ENCODE measurements at places on chromosomes 6 and 20.

DNA sequence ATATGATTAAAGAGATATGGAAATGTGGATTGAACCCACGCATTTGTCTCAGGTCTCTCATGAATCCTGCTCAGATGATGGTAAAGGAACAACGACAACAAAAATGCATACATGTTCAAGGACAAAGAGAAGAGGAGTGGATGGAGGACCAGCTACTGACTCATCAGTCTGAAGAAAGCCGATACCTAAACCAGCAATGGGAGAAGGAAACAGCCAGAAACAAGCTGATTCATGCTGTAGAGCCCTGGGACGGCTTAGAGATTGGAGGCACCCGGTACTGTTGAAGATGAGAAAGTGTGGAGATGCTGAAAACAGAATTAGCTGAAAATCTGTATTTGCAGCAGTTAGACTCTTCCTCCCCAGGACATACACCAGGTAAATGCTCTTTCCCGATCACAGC is 14.4 kb upstream of the RIPPLY2 start:
- no peak for DNase-seq

- no peak for DNase-seq
Measured at GRCh38 chr6:110755411-110755834, 59.8 kb downstream of the CDK19 start.

DNA sequence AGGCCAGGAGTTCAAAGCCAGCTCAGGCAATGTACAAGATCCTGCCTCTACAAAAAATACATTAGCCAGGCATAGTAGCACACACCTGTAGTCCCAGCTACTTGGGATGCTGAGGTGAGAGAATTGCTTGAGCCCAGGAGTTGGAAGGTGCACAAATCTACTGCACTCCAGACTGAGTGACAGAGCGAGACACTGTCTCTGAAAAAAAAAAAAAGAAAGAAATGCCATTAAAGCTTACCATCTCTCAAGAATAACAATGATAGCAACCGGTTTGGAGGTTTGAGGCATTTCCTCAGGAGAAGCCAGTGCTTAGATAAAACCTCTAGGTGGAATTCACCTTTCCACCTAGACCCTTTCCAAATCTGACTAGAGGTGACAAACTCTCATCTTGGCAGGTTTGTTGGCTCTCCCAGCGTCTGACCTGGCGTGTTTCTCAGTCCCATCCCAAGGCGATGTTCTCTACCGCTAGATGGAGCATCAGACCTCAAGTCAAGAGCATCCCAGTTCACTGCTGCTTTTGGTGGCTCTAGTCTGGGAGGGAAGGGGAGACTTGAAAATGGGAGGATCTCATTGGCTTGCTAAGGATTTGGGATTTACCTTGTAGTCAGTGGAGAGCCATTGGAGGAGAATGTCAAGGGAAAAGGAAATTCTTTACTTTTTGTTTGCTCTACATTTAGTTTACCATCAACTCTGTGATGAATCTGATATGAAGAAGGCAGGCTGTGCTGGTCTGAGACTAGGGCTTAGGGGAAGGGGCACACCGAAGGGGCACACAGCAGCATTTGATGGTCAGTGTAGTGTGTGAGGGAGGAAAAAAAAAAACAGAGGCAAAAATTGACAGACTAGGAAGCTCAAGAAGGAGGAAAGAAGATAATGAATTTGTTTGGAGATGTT is 67.9 kb downstream of the NCOA7 start:
- peak; percentile 43 for DNase-seq

- no peak for DNase-seq
Measured at GRCh38 chr6:4740032-4740431, 36.2 kb upstream of the CDYL start.

GRCh38 chr6:124795643-124796463 is 166.4 kb upstream of the RNF217 start:
- DNase-seq, result no peak

GRCh38 chr20:38205001-38205400 is 39.9 kb upstream of the TGM2 start:
- no peak for DNase-seq

DNA sequence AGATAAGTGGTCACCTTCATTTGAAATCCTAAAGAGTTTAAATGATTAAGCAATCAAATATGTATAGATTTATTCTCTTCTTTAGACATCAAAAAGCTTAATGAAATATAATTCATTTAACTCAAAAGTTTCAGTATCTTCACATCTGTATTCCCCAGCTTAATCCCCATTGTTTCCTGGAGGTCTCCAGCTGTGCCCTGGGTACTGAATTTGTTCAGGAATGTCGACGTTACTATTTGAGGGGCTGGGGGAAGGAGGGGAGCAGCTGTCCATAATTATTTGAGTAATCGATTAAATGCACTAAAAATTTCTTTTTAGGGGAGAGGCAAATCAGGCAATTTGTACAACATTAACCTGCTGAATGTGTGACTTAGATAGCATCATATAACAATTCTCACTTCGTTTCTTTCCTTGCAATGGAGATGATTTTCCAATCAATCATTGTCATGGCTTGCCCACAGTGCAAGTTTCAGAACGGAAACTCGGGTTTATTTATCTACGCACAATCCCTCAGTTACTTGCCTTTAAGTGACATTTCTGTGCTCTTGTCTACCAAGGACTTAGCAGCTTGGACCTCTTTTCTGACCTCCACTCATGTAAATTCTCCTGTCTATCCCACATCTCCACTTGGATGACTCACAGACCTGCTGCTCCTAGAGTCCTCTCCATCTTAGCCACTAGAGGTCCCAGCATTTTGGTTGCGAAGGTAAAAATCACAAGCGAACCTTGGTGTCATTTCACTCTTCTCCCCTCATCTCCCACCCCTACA is 3.9 kb downstream of the DOK5 start:
- DNase-seq, result no peak

DNA sequence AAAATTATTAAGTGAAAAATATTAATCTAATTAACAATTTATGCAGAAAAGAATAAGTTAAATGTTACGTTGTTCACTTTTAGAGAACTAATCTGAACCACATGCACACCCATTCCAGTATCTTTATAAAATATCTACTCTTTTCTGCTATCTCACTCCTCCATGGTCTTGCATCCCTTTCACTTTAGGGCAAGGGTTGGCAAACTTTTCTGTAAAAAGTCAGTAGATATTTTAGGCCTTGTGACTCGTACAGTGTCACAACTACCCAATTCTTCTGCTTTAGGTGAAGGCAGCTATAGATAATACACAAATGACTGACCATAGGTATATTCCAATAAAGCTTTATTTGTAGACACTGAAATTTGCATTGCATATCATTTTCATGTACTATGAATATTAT is 39.7 kb upstream of the SUPT3H start:
- no peak for DNase-seq

DNA sequence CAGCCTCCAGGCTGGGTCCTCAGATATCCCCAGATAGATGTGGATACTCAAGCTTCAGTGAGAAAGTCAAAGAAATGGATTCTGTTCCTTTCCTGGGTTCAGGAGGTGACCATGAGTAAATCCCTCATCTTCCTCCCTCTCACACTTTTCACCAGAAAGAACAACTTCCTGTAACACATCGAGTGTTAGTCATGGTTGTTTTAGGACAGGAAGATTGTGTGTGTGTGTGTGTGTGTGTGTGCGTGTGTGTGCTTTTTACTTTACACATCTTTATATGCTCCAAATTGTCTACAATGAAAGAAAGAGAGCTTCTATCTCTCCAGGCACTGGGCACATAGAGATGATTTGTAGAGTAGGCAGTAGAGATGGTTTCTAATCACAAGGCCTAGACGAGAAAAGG is 139.9 kb downstream of the TBXT start:
- no peak for DNase-seq

GRCh38 chr6:106849120-106849519 is 125.4 kb downstream of the CD24 start:
- DNase-seq, result no peak

- DNase-seq, result peak; percentile 76
Measured at GRCh38 chr6:6686748-6687601, 98.5 kb downstream of the LY86 start.

- DNase-seq, result no peak
Measured at GRCh38 chr20:5630071-5630470, 120.1 kb upstream of the SHLD1 start.

- no peak for DNase-seq
Measured at GRCh38 chr6:131063764-131064272, 773 bp upstream of the EPB41L2 start.

DNA sequence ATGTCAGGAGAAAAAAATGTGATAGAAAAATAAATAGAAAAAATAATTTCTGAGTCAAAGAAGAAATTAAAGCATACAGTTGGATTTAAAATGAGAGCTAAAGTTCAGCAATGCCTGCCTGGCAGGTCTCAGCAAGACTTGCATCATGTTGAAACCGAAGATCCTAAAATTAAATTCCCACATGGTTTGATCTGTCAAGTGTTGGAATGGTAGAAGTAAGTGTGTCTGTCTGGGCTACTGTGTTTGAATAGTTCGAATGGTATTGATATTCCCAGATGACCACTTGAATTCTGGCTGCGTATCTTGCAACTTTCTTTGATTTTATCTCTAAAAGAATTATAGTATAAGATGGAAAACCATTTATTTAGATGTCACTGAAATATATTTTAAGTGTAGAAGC is 1349.6 kb downstream of the EPHA7 start:
- no peak for DNase-seq

DNA sequence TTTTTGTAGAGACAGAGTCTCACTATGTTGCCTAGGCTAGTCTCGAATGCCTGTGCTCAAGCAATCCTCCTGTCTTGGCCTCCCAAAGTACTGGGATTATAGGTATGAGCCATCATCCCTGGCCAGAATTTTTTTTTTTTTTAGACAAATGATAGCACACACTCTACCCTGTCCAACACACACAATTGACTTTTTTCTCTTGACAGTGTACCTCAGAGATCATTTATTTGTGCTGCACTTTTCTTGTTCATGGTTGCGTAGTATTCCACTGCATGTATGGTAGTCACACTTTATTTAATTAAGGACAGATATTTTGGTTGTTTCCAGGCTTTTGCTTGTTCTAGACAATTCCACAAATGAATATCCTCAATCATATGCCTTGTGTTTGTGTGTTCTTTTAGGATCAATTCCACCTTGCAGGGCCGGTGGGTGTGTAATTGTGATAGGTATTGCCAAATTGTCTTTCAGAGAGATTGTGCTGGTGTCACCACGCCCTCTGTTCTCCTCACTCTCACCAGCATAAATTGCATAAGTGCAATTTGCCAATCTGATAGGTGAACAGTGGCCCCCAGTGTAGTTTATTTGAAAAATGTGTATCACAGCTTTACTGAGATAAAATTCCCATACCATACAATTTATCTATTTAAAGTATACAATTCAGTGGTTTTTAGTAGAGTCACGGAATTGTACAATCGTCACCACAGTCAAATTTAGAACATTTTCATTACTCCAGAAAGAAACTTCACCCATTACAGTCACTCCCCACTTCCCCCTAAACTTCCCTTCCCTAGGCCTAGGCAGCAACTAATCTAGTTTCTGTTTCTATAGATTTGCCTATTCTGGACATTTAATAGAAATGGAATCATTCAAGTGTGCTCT is 20.1 kb downstream of the SRC start:
- no peak for DNase-seq

DNA sequence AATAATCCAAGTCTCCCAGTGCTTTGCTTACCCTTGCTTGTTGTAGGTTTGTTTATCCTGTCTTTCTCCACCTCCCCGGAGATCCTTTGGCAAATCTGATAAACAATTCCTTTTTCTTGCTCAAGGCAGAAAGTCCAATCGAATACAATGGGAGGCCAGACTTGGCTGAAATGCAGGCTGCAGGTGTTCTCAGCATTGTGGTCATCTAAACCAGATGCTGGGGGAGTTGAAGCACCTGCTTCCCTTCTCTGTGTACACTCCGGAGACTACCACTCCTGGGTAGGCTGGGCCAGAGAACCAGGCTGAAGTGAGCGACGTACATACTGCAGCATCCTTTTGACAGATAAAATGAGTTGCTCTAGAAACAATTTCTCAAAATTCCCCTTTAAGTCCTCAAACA is 82.6 kb upstream of the PREP start:
- no peak for DNase-seq

Measured in RCC 7860 (cell line).